ENCODE measurements at places on chromosomes 2 and 18.
A peak's percentile ranks its signal among the peaks of the same experiment; 100 is the strongest.

GRCh38 chr2:202237787-202238233 is 587 bp downstream of the SUMO1 start:
- H3K27ac ChIP-seq: peak overlapping the region; percentile 97
- H3K4me1 ChIP-seq: peaks cover 37% of the 10 kb centered on the region
- peaks cover 10% of the 10 kb centered on the region for H3K36me3 ChIP-seq
- H3K27me3 ChIP-seq: no peaks in the 10 kb centered on the region
- peak overlapping the region; percentile 98 for H3K4me3 ChIP-seq

GRCh38 chr2:71681626-71682025 is 228.3 kb downstream of the DYSF start:
- H3K27me3 ChIP-seq: no peaks in the 10 kb centered on the region
- H3K27ac ChIP-seq: no peak overlapping the region
- DNase-seq: no peak
- H3K36me3 ChIP-seq: peaks cover 4% of the 10 kb centered on the region

GRCh38 chr2:68341583-68341982 is 21.8 kb upstream of the CNRIP1 start:
- no peaks in the 10 kb centered on the region for H3K36me3 ChIP-seq
- DNase-seq: no peak
- no peak overlapping the region for H3K4me3 ChIP-seq
- H3K27me3 ChIP-seq: peaks cover 51% of the 10 kb centered on the region
- H3K4me1 ChIP-seq: no peaks in the 10 kb centered on the region
- no peak overlapping the region for H3K27ac ChIP-seq

DNA sequence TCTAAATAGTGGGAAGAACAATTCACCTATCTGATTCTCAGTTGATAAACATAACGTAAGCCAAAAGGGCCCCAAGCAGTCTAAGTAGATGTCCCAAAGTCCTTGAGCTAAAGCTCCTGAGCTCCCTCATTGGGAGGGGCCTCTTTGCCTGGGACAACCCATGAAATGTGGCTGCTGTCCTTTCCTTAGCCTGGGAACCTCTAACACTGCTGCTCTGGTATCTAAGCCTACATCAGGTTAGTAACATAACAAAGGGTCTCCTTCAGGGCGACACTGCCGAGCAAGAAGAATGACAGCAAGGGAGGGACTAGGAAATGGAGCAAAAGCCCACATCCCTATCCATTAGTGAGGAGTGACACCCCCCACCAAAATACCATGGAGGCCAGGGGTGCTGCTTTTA is 98.3 kb downstream of the MAPRE2 start:
- peaks cover 9% of the 10 kb centered on the region for H3K4me1 ChIP-seq
- peaks cover 21% of the 10 kb centered on the region for H3K36me3 ChIP-seq
- no peak for DNase-seq
- H3K27me3 ChIP-seq: no peaks in the 10 kb centered on the region
- H3K4me3 ChIP-seq: no peak overlapping the region

- no peak overlapping the region for H3K4me3 ChIP-seq
- DNase-seq: no peak
- no peaks in the 10 kb centered on the region for H3K27me3 ChIP-seq
- peaks cover 2% of the 10 kb centered on the region for H3K36me3 ChIP-seq
These were observed 31.8 kb downstream of the CYRIA start for GRCh38 chr2:16633621-16634430.
